ENCODE measurements at places on chromosomes 6 and 20.

GRCh38 chr6:53266553-53267090 is 82.1 kb downstream of the ELOVL5 start:
- no peak for DNase-seq

GRCh38 chr6:1838604-1839213 is 229.0 kb downstream of the FOXC1 start:
- no peak for DNase-seq

DNA sequence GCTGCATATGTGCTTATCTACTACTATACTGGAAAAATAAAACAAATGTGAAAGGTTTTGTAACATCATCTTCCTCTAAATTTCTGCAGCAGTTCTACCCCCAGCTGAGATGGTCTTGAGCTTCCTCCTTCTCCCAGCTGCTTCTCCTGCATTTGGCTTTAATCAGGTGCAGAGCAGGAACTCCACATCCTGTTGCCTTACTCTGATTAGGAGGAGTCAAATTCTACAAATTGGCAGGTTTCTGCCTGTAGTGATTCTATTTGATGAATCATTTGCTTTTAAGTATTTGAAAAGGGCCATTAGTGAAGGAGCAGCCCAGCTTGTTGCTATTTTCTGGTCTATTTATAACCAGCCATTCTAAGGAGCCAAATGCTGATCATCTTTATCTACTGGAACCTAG is 224.5 kb downstream of the GMDS start:
- no peak for DNase-seq

- no peak for DNase-seq
Measured at GRCh38 chr6:134230940-134231339, 87.0 kb downstream of the SGK1 start.

DNA sequence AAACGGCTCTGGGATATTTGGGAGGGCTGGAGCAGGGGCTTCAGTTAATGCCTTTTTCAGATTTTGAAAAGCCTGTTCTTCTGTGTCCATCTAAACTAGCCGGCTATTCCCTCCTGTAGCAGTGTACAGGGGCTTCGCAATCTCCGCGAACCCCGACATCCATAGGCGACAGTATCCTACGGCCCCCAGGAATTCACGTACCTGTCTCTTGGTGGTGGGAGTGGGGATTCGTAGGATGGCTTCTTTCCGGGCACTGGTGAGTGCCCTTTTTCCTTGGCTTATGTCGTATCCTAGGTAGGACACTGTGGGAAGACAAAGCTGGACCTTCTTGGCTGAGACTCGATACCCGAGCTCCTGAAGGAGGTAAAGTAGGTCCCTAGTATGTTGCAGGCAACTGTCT is 153.1 kb downstream of the TRIM27 start:
- no peak for DNase-seq

DNA sequence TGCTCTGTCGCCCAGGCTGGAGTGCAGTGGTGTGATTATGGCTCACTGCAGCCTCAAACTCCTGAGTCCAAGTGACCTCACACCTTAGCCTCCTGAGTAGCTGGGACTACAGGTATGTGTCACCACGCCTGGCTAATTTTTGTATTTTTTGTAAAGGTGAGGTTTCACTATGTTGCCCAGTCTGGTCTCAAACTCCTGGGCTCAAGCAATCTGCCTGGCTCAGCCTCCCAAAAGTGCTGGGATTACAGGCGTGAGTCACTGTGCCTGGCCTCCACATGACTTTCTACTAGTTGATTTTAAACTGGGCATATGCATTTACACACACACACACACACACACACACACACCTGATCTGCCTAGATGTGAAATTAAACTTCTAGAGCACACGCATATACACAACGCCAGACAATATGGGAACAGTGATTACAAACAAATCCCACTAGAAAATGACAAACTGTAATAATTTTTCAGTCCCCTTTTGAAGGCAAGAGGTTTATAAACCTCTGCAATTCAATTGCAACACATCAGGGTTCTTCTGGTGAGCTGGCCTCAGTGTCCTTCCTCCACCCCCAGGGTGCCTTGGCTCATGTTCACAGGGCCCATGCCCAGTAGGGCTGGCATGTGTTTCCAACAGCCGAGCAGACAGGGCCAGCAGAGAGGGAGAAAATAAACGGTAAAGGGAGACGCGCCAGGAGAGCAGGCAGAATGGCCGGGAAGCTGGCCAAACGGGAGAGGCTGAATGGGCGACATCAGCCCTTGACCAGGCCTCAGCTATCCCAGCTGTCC is 31.2 kb downstream of the PARD6B start:
- DNase-seq: peak; percentile 32

GRCh38 chr6:148422085-148422484 is 79.4 kb downstream of the SASH1 start:
- DNase-seq: no peak

- DNase-seq: no peak
Measured at GRCh38 chr20:22916021-22916842, 118.9 kb upstream of the SSTR4 start.

DNA sequence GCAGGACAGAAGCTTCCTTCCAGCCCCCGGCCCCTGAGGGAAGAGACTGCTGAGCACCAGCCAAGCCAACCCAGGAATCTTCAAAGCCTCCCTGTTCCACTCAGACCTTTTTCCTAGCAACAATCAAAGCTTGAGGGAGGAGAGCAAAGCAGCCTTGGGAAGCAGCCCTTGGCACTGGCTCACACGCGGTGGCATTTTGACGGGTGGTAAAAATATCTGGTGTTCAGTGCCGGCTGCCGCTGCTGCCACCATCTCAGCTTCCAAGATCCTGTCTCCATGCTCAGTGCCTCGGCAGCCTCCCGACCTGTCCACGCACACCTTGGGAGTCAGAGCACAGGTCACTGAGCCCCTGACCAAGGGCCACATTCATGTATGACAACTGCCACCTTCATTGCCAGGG is 170.1 kb downstream of the LRFN2 start:
- DNase-seq: no peak

GRCh38 chr6:128135325-128135724 is 234.5 kb upstream of the THEMIS start:
- no peak for DNase-seq

DNA sequence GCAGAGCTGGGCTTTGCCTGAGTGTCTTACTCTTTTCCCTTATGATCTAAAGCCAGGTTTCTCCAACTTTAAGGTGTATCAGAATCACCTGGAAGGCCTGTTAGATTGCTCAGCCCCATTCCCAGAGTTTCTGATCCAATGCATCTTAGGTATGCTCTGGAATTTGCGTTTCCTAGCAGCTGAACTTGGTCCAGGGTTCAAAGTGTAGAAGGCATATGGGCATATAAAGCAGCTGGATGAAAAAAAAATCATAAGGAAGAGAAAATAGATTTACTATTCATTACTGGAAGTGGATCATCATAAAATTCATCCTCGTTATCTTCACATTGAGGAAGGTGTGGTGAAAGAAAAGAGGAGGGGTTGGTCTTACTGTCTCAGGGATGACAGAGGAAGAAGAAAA is 56.8 kb upstream of the CDKAL1 start:
- no peak for DNase-seq

- DNase-seq: no peak
Measured at GRCh38 chr6:22412994-22413393, 116.2 kb upstream of the PRL start.

DNA sequence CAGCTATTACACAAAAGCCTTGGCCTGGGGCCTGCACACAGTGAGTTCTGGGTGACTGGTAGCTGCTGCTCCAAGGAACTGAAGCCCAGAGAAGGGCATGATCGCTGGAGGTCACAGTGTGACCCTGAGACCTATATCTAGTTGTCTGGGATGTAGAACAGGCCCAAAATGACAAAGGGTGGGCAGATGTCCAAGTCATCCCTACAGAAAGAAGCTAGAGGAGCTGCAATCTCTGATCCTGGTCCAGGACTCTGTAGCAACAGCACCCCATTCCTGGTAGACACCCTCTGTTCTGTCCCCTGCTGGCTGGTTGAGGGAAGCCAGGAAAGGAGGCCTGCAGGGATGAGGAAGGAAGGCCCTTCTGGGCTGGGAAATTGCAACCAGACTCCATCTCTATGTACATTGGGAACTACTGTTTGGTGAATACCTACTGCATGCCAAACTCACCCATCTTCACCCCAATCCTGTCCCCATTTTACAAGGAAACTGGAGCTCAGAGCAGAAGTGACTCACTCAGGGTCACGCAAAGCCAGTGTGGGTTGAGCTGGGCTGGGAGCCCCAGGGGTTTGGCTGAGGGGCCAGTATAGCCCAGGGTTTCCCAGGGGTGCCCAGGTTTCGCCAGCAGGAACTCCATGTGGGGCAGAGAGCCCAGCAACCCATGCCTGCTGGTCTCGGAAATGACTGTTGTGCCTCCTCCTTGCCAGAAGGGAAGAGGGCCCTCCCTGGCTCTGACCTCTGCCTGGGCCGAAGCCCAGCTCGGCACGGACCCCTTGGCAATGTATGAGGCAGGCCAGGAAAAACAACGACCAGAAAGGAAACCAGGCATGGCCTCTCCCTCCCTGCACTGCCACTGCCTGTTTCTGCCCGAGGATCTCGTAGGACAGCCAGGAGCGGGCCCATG is 44.9 kb upstream of the TLDC2 start:
- DNase-seq: no peak

- no peak for DNase-seq
Measured at GRCh38 chr6:153503810-153504209, 372.7 kb upstream of the RGS17 start.

DNA sequence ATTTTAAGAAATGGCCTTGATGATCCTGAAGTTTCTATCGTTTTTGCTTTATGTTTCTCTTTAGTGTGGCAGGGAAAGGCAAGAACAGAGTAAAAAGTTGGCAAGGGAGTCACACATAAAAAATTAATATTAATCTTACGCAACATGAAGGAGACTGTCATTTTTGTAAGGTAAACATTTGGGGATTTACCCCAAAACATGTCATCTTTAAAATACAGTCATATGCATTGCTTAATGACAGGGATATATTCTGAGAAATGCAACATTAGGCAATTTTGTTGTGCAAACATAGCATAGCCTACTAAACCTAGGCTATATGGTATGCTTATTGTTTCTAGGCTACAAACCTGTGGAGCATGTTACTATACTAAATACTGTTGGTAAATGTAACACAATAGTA is 5.4 kb downstream of the RBL1 start:
- no peak for DNase-seq

- no peak for DNase-seq
Measured at GRCh38 chr6:167020206-167020605, 21.0 kb downstream of the CEP43 start.

DNA sequence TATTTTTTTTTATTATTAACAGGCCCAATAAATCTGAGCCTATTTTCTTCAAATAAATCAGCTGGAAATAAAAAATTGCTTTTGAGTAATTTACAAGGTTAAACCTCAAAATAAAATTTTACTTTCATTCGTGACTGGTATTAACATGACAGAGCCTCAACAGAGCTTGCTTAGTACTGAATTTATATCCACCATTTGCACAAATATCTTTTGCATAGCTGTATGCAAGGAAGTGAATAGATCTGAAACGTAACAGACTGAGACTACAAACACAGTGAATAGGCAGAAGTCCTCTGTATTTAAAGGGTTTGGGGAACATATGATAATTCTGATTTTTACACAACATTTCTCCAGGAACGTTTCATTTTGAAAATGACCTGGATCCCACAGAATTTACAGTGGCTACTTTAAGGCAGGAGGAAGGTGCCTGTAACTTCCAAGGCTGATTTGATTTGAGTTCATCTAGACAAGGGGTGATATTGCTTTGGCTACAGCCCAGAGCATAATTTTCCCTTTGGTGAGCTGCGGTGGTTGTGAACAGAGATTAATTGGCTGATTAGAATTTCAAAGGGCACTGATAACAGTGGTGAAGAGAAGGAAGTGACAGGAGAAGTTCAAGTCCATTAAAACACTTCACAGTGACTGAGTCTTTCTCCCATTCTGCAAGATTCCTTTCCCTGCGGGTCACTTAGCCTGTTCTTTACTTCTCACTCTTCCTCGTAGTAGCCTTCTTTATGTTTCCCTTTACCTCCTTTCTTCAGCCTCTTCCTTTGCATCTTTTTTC is 121.2 kb upstream of the SASH1 start:
- DNase-seq: no peak

- DNase-seq: no peak
Measured at GRCh38 chr6:138803331-138803730, 7.4 kb downstream of the ECT2L start.

- no peak for DNase-seq
Measured at GRCh38 chr6:20771409-20771808, 237.2 kb downstream of the CDKAL1 start.

DNA sequence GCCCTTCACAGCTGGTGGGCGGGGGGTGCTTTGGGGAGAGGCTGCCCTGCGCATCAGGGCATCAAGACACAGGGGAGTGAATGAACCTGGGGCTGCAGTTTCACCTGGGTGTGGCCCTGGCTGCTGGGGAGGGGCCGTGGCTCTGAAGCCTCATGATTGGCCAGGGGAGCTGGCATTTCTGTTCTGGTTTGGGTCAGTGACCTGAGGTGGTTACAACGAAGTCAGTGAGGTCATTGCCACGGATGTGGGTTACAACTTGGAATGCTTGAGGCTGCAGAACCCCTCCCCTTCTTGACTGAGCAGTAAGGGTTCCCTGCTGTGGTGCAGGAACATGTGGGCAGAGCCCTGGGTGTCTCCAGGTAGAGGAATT is 3.0 kb downstream of the TCEA2 start:
- DNase-seq: no peak

GRCh38 chr6:169972736-169973135 is 221.3 kb downstream of the ERMARD start:
- DNase-seq: no peak

DNA sequence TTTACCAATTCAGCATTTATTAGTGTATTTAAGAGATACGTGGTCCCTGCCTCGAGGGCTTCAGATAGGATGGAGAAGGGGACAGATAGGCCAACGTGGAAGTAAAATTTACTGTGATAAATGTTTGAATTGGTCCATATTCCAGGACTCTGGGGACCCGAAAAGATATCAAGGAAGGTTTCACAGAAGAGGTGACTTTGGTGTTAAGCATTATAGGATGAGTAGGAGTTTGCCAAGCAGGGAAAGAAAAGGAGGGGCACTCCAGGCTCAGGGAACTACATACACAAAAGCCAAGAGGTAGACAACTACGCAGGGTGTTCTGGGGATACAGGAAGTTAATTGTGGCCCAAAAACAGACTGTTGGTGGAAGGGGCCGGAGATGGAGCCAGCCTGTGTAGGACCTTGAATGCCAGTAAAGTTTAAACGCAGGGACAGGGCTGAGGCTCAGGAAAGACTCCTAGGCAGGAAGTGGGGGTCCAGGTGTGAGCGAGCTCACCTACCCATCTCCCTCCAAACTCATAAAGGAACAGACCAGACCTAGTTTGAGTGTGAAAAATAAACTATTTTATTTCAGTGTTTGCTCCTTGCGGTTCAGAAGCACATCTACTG is 37.0 kb downstream of the TGM2 start:
- DNase-seq: no peak

- peak; percentile 89 for DNase-seq
Measured at GRCh38 chr20:3781153-3781910, at the start of gene SPEF1. SPEF1 (minus strand) TSS chr20:3781448; CDS start chr20:3781287, 161 bp downstream.

Data from ecto neural progenitor cell (in vitro differentiated cells).